ENCODE measurements at places on chromosomes 13 and 19.

GRCh38 chr13:86601351-86601750, 802.1 kb upstream of the SLITRK6 start:
- no peak for DNase-seq

DNA sequence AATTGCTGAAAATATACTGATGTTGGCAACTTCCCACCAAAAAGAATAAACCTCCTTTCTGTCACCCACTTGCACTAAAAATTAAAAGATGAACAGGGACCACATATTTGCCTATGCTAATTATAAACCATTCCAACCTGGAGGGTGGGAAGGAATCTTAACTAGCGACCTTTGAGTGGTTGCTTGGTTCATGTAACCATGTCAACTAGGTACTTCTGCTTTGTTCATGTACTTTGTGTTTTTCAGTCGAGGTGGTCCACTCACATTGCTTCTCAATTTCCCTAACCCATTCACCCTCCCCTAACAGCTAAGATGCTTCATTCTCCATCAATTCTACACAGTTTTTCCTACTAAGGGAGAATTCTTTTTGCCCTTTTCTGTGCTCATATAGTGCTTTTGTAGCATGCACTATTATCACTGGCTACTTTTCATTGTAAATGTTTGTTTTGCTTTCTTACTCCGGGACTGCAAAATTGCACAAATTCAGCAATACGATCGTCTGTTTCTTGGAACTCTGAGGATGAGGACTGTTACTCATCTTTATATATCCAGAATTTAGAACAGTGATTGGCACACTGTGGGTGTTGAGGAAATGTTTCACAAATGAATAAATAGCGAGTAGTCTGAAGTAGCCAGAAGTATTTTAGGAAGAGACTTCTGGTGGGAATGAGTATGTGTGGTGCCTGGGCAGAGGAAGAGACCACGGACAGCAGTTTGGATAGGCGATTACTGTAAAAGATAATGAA, 187.5 kb downstream of the GPC6 start:
- peak; percentile 2 for DNase-seq

DNA sequence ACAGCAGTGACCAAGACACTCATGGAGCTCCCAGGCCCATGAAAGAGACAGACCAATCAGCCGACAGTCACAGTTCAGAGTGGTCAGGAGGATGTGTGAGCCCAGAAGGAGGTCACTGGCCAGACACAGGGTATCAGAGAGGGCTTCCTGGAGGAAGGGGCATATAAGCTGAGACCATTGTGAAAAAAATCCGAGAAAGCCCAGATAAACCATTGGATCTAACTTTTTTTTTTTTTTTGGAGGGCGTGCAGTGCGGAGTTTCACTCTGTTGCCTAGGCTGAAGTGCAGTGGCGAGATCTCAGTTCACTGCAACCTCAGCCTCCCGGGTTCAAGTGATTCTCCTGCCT, 4.2 kb downstream of the ITPKC start:
- no peak for DNase-seq

- DNase-seq, result no peak
These were observed 16.5 kb downstream of the KLK4 start for GRCh38 chr19:50894478-50895356.

DNA sequence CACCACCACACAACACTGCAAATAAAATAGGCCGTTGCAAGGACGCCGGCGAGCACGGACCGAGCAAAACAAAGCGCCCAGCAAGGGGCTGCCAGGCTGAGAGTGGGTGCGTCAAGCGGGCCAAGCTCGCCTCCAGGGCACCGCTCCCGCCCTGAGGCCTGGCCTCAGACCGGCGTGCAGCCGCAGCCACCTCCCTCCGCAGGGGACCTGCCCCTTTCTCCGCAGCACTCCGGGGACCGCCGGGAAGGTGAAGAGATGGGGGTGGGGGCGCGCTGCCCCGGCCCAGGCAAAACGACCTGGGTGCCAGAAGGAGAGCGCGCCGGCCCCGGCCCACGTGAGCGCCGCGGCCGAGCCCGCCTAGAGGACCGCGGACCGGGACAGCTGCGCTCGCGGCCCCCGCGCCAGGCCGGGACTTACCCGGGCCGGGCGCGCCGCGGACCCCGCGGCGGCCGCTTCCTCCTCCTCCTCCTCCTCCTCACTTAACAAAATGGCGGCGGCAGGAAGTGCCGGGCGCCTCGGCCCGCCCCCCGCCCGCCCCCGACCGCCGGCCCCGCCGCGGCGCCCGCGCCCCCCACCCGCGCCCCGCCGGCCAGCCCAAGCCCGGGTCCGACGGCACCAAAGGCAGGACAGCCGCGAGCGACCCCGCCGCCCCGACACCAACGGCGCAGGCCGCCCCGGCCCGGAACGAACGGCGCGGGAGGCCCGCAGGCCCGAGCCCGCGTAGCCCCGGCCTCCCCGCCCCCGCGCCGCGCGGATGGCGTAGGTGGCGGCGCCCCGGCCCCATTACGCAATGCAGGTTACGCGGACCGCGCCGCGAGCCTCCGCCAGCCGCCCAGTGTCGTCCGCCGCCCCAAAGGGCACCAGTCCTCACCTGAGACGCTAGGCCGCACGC, 674 bp downstream of the BRD4 start:
- DNase-seq, result no peak

DNA sequence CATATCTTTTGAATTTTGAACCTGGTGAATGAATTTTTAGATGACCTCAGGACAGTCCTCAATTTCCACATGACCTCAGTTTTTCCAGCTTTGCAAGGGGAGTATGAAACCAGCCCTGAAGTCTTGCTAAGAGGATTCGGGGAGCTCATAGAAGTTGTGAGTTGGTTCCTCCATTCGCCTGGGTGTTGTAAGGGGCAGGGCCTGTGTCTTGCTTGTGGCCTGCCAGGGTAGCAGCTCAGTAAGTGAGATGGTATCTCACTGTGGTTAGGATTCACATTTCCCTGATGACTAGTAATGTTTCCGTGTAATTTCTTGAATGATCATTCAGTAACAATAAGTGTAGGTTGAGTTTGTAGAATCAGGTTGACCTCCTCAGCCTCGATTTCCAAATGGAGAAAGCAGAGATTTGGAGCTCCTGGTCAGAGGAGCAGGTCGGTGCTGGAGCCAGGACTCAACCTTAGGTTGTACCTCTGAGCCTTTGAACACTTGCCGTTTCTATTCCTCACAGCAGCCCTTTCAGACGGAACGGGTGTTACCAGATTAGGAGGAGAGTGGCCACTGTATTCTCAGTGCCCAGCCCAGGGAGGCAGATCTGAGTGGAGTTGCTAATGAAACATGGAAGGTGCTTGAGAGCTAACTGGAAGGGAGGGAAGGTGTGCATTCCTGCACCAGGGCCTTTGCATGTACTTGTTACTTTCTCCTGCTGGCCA, 14.6 kb downstream of the NACC1 start:
- no peak for DNase-seq

- no peak for DNase-seq
These were observed 10.4 kb upstream of the ZSWIM4 start for GRCh38 chr19:13784731-13785452.

DNA sequence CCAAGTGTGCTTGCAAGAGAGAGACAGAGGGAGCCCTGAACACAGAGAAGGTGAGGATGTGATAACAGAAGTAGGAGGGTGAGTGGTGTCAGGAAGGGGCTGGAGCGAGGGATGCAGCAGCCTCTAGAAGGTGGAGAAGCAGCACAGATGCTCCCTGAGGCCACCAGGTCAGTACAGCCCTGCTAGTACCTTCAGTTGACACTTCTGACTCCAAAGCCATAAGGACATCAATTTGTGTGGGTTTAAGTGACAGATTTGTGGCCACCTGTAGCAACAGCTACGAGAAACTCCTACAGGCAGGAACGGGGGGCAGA, 6.9 kb downstream of the ERICH4 start:
- DNase-seq, result no peak

DNA sequence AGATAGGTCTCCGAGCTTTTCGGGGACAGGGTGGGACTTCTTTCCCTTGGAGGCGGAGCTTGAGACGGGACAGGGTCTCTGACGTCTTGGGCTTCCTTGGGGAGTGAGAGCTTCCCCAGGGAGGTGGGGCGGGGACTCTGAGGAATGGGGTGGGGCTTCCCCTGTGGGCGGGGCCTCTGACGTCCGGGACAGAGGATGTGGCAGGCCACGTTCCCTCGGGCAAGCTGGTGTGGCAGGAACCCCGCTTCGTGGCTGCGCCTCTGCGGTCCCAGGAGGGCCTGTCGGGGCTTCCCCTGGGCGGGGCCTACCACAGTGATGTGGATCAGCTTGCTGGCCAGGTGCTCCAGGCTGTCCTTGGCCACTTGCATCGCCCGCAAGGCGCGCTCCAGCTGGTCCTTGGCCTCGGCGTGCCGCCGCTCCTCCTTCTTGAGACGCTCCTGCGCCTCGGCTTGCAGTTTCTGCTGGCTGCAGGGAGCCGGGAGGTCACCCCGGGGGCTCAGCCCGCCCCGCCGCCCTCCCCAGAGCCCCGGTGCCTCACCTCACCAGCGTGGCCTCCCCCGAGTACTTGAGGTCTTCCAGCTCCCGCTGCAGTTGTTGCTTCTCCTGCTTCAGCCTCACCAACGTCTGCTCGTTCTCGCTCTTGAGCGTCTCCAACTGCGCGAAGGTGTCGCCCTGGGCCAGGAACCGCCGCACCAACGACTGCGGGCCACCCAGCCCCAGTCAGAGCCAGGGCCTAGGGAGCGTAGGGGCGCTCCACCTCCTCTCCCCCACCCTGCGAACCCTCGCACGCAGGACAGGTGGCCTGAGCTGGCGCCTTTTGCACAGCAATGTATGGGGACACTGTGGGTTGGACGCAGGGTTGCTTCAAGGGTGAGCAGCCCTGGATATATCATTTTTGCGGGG, 3.3 kb upstream of the RGL3 start:
- peak; percentile 64 for DNase-seq

DNA sequence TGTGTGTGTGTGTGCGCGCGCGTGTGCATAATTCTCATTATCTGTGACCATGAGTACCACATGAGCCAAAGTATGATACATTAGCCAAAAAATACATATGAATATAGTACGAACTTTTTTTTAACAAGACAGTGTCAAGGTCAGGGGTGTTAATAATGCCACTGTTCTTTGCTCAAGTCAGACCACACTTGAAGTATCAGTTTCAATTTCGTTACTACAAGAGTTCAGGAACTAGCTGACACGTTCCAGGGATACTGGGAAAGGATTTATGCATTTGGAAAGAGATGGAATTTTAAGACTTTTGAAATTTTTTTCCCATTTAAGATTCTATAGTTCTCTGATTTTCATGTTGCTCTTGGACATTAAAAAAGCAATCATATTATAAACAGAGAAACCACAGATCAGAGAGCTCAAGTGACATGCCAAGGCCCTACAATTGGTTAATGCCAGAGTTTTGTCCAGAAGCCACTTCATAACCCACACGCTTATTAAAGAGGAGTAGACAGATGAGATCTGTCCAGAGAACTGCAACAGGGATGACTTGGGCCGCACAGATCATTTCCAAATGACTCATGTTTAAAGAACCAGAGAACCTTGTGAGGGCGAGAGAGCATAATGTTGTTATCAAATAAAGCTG, 718.8 kb upstream of the SGCG start:
- no peak for DNase-seq
